ENCODE measurements at places on chromosomes 2 and 18. TPM values are rescaled to one million over a fixed set of nuclear protein-coding genes. Genes with fewer than 3 reads are reported as not detected.
A peak's percentile ranks its signal among the peaks of the same experiment; 100 is the strongest.

GRCh38 chr2:37912056-37912455, 13.0 kb upstream of the RMDN2 start:
- ATAC-seq = no peak

- no peak for ATAC-seq
Measured at GRCh38 chr2:209476367-209477208, 52.7 kb downstream of the MAP2 start.

Gene TSPYL6
- not detected for total RNA-seq

DNA sequence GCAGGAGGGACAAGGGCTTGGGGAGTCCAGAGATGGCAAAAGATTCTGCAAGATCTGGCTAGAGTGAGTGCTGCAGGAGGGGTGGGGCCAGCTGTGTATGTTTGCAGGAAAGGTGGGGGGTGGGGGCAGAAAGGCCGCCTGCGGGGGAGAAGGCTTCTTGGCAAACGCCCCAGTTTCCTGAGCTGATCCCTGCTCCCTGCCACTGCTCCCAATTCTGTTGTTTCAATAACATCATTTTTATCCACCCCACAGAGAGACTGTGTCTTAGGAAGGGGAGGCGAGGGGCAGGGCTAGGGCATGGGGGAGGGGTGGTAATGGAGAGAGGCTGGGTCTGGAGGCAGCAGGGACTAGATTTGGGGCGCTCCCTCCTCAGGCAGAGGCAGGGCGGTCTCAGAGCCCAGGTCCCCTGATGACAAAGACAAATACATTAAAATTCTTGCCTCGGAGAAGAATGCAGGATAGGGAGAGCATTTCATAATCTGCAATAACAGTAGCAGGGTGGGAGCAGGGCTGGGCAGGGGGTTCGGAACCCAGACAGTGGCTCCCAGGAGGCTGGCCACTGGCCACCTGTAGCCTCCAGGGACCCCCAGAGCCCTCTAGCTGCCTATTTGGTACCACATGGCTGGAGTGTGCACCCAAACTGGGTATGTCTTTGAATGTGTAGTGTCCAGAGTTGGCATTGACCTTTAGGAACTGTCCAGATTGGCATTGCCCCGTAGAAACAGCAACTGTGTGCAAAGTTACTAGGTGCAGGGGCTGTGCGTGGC, 2.1 kb upstream of the WNT6 start:
- no peak for ATAC-seq

DNA sequence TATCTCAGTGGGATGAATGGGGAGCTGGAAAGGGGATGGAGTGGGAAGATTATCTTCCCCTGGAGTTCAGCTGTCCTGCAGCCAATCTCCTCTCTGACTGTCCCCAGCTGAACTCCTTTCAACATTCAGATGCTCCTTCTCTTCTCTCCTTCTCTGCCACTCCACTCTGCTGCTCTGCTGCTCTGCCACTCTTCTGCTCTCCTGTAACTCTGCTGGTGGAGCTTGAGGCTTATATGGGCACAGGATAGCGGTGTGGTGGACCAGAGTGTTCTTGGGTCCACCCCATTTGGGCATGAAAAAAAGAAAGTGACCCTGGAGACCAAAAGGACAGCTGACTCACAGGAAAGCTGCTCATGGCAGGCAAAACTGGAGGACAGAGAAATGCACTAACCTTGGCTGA, 26.6 kb downstream of the FAHD2B start:
- no peak for ATAC-seq

DNA sequence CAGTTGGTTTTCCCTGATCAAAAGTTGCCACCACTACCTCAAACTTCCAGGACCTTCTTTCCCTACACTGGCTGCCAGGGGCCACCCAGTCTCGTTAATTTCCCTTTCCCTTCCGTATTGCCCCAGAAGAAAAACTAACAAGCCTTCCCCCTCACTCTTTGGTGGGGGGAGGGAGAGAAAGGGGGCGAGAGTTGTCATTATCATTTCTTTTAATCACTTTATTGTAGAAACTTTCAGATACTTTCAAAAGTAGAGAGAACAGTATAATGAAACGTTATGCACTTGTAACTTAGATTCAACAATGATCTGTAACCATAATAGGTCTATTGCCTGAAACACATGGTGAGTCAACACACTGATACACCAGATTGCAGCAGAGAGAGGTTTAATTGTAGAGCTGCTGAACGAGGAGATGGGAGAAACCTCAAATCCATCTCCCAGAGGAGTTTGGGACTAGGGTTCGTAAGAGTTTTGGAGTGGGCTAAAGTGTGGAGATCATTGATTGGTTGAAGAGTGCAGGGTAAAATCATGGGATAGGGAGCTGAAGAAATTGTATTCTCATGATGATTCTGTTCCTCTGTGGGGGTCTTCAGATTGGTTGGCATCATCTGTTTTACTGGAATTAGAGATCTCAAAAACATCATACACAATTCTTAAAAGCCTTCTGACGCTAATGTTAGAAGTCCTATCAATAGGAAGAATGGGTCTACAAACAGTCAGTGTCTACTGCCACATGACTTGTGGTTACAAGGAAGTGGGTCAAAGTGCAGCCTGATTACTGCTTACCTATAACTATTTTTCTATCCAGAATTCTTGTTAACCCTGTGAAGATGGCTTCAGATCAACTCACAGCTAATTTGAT, 2.6 kb upstream of the RNF149 start:
- ATAC-seq = no peak

DNA sequence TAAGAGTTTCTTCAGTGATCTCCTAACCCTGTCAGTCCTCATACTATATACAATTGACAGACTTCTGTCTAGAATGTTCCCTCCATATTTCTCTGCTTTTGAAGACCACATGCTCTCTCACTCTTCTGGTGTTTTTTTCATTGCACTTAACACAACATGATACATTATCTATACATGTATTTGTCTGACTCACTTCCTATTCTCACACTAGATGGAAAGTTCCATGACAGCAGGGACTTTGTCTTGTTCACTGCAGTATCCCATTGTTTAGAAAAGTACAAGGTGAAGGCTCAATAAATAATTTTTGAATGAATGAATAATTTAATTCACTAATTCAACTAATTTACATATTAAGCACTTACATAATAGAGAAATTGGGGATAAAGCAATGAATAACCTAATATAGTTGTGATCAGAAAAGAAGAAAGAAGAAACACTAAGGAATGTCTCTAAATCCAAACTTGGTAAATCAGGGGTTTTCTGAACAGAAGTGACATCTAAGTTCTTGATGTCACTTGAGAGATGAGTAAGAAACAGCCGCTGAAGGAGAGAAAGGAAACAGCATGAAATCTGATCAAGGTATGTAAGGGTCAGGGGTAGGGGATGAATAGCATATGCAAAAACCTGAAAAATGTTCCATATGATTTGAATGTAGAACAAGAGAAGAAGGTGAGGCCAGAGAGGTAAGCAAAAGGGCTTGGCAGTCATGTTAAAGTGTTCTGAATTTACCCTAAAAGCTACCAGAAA, 42.4 kb downstream of the MBD2 start:
- no peak for ATAC-seq

GRCh38 chr2:134783912-134784311, 54.5 kb upstream of the ACMSD start:
- ATAC-seq = no peak

DNA sequence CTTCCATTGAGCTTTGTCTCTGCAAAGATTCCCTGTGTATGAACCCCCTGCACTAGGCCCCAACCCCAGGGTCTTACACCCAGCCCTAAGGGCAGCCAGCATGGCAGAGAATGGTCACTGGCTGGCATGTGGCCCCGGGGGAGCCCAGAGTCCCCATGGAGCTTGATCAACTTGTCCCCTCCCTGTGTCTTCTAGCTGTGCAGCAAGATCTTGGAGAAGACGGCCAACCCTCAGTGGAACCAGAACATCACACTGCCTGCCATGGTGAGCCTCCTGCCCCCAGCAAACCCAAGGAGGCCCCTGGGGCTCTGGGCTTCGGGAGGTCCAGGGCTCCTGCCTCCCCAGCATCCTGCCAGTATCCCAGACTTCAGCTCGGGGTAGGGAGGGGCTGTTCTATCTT, 81.5 kb downstream of the DYSF start:
- no peak for ATAC-seq

Gene BOLL
- not detected for total RNA-seq

- ATAC-seq = no peak
Measured at GRCh38 chr18:21914739-21915319, 174.2 kb downstream of the MIB1 start.

Gene TRIM43
- total RNA-seq = not detected

GRCh38 chr18:39318008-39318407, 1752.4 kb upstream of the CELF4 start:
- no peak for ATAC-seq

Gene VSNL1
- total RNA-seq = 5.2 TPM

DNA sequence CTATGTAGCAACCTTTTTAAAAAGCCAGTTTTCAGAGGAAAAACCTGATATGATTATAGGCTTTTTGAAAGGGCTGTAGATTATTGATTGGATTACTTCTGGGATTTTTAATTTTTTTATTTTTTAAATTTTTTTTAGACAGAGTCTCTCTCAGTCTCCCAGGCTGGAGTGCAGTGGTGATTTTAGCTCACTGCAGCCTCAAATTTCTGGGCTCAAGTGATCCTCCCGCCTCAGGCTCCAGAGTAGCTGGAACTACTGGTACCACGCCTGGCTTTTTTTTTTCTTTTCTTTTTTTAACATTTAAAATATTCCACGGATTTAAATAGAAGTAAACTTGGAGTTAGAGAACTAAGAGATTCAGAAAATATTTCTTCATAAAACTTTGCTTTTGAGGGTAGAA, 1.2 kb downstream of the MRPL19 start:
- ATAC-seq = no peak

- ATAC-seq = no peak
Measured at GRCh38 chr18:80172056-80172455, 63.0 kb downstream of the ADNP2 start.

- no peak for ATAC-seq
Measured at GRCh38 chr2:34578641-34579040, 979.5 kb upstream of the FAM98A start.

DNA sequence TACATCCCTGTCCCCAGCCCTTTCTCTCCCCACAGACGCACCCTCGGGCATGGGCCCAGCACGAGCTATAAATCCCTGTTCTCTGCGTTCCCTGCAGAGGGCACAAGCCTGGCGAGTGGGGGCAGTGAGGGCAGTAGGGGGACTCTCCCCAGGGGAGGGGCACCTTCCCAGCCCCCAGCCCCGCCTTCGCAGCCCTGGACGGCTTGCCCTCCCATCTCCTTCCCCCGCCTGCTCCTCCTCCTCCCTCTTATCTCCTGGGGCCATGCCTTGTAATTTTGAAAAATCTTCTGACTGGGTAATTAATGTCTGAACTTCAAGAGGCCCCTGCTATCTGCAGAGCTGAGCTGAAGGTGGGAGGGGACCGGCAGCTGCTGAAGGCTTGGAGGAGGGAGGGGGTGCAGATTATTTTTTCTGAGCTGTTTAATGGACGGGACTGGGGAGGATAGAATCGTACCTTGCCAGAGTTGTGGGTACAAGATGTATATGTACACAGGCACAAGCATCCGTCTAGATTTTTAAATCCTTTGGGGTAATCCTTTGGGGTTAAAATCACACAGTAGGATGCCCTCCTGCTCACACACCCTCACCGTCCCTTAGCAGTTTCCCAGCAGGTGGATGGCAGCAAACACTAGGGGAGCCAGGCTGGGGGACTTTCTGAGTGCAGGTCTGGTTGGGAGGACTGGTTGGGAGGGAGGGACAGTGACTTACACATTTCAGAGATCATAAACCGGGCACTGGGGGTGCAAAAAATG, 121.9 kb downstream of the SMAD7 start:
- no peak for ATAC-seq

GRCh38 chr18:59432803-59433597, 73.9 kb upstream of the LMAN1 start:
- ATAC-seq = no peak

DNA sequence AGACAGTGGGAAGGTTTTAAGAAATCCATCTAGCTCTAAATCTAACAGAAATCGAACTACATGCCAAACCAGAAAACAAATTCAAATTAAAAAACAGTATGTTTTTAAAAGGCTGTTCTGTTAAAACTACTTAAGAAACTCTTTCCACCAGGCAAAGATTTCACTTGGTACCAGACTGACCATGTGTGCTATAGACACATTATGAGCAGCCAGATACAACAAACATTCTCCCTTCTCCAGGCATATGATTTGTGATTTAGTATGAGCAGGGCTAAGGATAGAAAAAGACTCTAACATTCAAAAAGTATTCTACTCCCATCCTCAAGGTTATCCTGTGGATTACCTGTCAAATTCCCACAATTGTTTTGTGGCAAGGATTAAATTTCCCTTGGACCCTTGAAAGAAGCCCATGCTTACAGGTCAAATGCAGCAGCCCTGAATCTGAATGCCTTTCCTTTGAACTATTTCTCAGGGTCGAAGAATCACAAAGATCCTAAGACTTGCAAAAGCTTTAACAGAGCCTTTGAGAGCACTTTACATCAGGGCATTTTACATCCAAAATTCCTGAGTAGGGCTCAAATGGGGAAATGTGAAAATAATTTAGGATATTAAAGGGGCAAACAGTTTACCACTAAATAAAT, 42.5 kb upstream of the TTC32 start:
- ATAC-seq = no peak

- ATAC-seq = peak; percentile 73
Measured at GRCh38 chr18:48440924-48441323, 31.7 kb upstream of the ZBTB7C start.

GRCh38 chr2:170923799-170924198, 5.3 kb upstream of the GORASP2 start:
- no peak for ATAC-seq

Gene ALK
- 0.96 TPM for total RNA-seq

- no peak for ATAC-seq
Measured at GRCh38 chr2:162509288-162509968, 165.5 kb downstream of the GCA start.

Gene SERPINB13
- 0.23 TPM for total RNA-seq

- ATAC-seq = no peak
Measured at GRCh38 chr2:10395893-10396292, 52.2 kb downstream of the ODC1 start.

- ATAC-seq = peak; percentile 33
Measured at GRCh38 chr2:28415010-28415409, 22.4 kb downstream of the FOSL2 start.
